Stimulated activated CD4-positive, alpha-beta T cell treated with anti-CD3 and anti-CD28 coated beads, Interleukin-12 subunit alpha, Interleukin-12 subunit beta, amount 100 ng/mL, for 4 hours (primary cell): ENCODE measurements at places on chromosomes 6 and 20.

DNA sequence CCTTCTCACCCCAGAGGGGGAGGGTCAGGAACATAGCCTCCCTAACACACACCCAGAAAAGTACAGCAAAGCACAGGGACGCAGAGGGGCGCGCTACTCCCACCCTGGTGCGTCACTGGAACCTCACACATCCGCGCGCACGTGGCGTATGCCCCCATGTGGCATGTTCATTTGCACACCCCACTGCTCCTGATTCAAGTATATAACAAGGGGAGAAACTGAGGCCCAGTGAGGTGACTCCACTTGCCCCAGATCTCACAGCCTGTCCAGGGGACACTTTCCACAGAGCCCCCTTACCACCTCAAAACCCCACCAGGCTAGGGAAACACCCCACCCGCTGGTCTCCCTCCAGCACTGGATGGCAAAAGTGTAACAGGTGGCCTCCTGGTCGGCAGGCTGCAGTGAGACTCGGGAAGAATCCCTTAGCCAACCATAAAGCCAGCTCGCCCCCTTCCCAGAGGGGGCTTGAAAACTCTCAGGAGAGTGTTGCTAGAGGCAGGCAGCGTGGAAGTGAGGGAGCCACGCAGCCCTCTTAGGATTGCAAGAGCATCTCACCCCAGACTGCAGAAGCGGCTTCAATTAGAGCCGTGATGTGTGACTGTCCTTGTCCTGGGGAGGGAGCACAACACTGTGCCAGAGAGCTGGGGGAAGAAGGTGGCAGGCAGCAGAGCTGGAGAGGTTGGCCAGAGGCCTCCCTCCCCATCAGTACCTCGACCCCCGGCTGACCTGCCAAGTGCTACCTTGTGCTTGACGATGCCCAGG lies at the start of gene GRM4:
TSS of gene GRM4 (minus strand) at position 67 of the 762 bp plus-strand sequence. CDS start 12,591 bp downstream, outside the sequence.
- no peak for DNase-seq

- DNase-seq, result no peak
These were observed 58.2 kb upstream of the RNGTT start for GRCh38 chr6:89021629-89022028.

DNA sequence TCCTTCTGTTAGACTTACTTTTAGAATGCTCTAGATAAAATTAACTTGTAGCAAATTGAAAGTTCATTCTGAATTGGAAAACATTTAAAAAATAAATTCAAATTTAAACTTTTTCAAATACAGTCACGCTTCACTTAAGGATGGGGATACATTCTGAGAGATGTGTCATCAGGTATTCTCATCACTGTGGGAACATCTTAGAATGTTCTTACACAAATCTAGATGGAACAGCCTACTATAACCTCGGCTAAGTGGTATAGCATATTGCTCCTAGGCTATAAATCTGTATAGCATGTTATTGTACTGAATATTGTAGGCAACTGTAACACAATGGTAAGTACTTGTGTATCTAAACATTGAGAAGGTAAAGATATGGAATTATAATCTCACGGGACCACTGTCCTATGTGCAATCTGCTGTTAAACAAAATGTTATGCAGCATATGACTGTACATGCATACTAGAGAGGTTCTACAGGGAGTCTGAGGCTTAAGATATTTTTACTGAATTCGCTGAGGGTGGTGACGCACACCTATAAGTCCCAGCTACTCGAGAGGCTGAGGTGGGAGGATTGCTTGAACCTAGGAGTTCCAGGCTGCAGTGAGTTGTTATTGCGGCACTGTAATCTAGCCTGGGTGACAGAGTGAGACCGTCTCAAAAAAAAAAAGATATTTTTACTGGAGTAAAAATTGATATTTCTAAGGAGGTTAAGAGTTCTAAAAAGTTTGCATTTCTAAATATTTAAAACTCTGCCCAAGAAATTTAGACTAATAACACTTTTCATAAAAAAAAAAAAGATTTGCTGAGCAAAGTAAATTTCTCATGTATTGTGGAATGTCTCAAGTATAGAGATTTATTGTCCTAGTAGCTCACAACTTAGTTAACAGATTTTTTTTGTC lies 87.3 kb upstream of the TULP1 start:
- DNase-seq, result no peak

DNA sequence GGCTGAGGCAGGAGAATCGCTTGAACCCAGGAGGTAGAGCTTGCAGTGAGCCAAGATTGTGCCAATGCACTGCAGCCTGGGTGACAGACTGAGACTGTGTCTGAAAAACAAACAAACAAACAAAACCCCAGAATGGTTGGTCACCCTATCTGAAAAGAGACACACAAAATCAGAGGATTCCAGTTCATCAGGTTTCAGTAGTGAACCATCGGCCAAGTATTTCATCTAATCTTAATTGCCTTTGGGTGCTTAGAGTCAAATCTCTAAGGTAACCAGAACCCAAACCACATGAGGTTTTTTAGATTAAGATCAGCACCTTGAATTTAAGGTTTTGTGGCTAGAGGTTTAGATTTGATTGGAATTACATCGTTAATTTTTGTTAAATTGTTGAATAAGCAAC lies 8.3 kb upstream of the ZBTB2 start:
- DNase-seq, result no peak

GRCh38 chr6:151635741-151636140 lies 141.9 kb downstream of the CCDC170 start:
- no peak for DNase-seq

DNA sequence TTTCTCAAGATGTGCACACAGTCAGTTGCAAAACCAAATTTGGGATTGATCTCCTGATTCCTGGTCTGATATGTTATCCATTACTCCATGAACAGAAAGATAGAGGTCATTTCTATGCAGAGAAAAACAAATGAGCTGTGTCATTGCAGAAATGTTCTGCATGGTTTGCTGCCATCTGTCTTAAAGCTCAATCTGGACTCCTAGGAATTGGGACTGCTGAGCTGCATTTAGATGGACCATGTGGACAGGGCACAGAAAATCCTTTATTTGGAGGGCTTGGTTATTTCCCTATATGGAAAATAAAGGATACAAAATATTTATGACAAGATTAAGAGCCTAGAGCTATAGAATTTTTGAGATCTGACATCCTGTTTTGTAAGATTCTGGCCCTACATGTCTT lies 91.3 kb downstream of the ADGRB3 start:
- DNase-seq, result no peak

DNA sequence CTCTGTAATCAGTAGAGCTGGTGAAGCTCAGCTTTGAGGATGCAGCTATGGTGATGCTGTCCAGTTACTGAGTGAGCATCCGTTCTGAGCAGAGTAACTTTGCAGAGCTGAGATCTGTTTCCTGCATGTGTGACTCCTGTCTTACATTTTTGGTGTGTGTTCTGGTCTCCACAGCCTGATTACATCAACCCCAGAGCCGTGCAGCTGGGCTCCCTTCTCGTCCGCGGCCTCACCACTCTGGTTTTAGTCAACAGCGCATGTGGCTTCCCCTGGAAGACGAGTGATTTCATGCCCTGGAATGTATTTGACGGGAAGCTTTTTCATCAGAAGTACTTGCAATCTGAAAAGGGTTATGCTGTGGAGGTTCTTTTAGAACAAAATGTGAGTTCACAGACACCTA lies 81.6 kb downstream of the FAM120B start:
- DNase-seq, result no peak

DNA sequence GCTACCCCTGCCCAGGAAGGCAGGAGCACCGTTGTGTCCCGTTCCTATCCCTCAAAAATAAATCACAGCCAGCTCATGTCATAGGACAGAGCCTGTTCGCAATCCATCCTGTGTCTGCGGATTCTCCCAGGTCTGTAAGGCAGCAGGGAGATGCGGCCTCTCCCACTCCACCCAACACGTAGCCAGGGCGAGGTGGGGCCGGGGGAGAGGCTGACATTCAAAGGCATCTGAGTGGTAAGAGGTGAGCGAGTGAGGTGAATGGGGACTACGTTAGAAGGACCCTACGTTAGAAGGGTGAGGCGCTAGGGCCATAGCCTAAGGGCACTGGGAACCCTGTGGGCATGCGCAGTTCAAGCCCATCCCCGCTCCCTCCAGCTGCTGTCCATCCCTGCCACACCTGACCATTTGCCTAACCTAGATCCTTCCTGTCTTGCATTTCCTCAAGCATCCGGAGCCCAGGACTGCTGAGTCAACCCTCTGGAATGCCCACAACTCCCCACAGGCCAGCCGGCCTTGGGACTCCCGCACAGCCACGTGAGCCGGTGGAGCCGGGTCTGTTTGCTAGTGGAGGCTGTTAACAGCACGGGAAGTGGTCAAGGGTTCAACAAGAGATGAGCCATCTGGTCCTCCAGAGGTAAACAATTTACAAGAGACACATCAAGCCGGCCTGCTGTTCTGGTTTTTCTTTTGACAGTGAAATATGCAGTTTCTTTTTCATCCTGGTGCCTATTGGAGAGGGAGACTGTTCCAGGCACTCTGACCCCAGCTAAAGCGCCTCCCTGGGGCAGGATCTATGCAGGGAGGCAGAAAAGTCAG lies 45.9 kb downstream of the RIPOR3 start:
- DNase-seq, result no peak

GRCh38 chr20:36391456-36391855 lies 85.3 kb downstream of the DLGAP4 start:
- no peak for DNase-seq

DNA sequence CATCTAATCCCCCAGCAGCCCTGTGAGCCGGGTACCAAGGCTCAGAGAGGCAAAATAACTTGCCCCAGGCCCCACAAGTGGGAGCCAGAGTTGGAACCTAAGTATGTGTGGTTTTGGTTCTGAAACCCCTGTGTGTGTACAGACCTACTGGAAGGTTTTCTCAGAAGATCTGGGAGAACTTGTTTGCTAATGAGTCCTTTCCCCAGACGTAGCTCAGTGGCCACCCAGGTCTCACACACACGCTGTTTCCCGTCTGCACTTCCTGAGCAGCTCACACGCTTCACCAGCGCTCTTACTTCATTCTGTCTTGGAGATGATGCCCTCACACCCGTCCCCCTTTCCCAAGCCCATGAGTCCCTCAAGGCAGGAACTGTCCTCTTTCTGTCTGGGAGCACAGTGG lies 8.2 kb downstream of the CCN5 start:
- no peak for DNase-seq

- no peak for DNase-seq
These were observed 32.1 kb upstream of the RAB23 start for GRCh38 chr6:57254055-57254717.

GRCh38 chr20:41456351-41456750 lies 89.7 kb upstream of the EMILIN3 start:
- DNase-seq, result no peak

GRCh38 chr20:32829311-32830005 lies 9.7 kb downstream of the MAPRE1 start:
- no peak for DNase-seq

- no peak for DNase-seq
These were observed 548 bp upstream of the HLA-DRA start for GRCh38 chr6:32439139-32439538.

- no peak for DNase-seq
These were observed 148.5 kb downstream of the EDN3 start for GRCh38 chr20:59448851-59449444.

DNA sequence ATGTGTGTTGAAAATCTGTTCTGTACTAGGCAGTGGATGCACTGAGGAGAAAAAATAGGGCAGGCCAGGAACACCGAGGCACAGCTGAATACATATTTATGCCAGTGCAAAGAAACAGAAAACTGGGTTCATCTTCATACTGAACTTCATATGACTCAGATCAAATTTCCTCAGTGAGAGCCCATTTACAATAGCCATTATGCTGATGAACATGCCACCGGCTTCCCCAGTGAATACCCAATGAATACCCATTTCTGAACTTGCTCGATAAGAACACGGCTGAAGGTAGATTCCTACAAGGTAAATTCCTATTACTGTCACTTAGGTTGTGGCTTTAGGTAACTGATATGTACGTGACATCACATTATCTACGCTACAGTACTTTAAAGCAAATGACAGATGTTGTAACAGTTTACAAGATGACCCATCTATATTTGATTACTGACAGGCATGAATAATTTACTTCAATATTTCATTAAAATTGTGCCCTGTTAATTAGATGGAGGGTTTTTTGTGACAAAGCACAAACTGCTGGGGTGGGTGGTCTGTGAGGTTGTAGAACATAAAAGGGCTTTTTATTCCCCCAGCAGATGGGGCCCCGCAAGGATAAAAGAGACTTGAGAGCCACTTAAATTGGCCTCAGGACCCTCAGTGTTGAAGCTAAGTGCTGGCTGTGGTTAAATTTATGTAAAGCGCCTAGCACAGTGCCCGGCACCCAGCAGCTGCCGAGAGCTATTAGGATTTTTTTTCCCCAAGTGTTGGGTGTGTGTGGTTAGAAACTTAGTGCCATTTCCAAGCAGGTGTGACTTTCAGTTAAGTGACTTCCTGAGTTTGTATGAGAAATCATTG lies 264.5 kb downstream of the CD83 start:
- DNase-seq, result no peak

DNA sequence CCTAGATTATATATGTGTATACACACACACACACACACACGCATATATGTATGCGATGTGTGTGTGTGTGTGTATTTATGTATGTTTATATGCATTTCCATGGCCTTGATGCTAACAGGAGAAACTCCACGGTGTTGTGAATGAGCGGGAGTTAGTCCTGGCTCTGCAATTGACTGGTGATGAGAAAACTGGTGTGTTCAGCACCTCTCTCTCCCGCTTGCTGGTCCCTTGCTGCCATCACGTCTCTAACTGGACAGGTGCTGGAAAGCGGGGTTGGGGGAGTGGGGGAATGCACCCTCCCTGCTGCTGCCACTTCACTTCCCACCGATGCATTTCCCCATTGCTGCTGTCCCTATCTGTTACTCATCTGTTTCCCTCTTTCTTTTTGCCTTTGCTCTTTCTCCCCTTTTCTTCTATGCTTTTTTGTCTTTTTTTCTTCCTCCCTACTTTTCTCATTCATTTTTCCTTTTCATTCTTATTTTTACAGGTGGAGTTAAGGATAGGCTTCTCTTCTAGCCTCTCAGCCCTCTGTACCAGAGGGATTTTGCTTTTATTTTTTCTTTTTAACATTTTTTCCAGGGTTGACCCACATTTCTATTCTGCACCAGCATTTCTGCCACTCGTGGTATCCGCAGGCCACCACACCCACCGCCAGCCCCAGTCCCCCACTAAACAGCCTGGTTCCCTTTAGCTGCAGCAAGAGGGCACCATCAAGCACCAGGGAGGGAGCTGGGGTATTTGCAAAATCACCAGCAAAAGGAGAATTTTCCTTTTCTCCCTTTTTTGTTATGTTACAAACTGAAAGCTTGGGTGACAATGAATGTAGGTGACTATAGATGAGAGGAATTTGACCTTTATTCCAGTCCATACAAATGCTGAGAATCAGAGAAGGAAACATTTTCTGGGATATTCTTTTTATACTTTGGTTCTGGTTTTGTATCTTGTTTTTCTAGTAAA lies 115.6 kb downstream of the TCP11 start:
- no peak for DNase-seq
